Glomerular endothelial cell (primary cell): ENCODE measurements at places on chromosomes 16 and 17. TPM values are rescaled to one million over a fixed set of nuclear protein-coding genes. Genes with fewer than 3 reads are reported as not detected.

DNA sequence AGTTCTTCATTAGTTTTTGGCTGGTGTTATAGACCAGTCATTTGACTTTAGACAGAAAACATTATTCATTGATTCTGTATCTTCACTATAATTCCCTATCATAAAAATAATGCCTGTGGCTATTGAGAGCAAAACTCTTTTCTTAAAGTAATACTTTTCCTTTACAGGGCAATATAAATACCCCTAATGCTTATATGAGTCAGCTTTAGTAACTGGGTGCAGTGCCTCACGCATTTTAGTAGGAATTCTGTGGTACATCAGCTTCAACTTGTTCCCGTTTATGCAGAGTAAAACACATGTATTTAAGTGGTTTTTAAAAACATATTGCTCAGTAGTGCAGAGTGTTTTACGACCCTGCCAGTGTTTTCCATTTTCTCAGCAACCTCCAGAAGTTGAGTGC is 68.1 kb downstream of the SEC14L1 start:
- DNase-seq = no peak

DNA sequence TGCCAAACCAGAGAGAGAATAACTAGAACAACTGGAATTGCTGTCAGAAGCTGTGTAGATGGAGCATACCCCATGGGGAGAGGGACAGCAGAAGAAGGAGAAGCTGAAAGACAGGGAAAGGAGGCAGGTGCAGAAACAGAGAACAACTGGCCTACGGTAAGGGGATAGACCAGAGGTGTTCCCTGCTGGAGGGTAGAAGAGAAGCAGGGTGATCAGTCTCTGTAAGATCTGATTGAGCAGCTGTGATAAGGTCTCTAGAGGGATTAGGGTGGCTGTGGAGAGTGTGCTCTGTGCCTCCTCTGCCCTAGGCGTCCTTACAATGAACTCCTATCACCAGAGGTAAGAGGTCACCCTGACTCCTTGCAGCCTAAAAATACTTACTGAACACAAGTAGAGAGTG is 30.4 kb upstream of the HS3ST3B1 start:
- DNase-seq = no peak

DNA sequence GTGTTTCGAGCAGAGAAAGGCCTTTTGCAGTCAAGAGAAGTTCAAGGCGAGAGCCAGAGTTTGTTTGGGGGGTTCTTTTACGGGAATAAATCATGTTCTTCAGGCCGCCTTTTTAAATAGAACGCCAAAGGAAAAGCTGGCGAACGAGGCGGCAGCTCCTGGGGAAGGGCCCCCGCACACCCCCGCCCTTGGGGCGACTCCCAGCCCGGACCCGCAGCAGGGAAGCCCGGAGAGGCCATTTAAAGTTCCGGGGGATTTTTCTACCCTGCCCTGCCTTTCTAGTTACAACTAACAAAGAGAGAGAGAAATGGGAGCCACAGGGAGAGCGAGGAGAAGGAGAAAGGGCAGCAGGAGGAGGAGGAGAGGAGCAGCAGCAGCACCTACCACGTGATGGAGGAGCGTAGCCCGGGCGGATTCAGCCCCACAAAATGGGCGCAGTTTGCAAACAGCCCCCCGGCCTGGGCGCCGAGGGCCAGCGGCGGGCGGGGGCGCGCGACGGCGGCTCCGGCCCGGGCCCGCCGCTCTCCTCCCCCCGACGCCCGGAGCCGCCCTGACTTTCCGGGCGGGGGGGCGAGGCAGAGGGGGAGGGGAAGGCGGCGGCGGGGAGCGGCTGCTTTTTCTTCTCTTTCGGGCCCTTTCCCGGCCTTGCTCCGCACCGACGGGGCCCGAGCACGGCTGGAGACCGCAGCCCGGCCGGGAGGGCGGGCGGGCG is 634 bp downstream of the KANSL1 start:
- no peak for DNase-seq

GRCh38 chr16:66256919-66257318 is 109.6 kb upstream of the CDH5 start:
- DNase-seq = no peak

GRCh38 chr17:76585649-76586593 is at the start of gene ST6GALNAC2:
ST6GALNAC2 (minus strand) TSS chr17:76585860; CDS start chr17:76585808, 52 bp downstream.
- DNase-seq = no peak

DNA sequence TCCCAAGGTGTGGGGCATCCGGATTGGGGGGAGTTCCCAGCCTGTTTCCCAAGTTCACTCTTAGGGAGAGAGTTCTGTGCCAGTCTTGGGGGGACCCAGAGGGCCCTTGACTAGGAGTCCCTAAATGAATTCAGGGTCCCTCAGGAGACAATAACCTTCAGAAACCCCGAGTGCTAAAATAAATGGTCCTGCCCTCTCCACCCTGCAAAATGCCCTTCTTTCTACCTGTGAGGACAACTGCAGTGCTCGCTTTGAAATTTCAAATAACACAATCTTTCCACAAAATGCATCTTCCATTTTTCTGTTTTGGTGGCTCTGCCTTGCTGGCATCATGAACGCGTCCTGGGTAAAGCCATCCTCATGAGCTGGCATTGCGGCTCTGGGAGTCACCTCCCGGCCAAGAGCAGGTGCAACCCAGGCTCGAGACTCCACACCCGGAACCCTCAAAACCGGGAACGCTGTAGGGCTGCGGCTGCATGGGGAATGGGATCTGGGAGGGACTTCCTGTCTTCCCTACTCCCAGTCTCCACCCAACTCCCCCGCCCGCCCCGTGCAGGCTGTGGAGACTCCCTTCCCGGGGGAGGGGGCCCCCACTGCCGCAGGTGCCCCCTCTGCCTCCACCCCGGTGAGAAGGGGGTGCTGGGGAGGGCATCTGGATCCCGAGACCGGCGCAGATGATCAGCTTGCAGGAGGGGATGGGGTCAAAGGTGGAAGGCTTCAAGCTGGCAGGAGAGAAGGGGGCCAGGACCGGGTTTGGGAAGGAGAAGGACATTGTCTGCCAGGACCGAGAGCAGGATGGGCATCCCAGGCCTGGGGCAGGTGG is at the start of gene ZNF205:
Gene ZNF205, plus strand, starts transcription at position 529 of the 823 bp plus-strand sequence. CDS start 845 bp downstream, outside the sequence.
- no peak for DNase-seq

Gene PERCC1
- total RNA-seq = not detected in 2 replicates

Gene PRSS8
- total RNA-seq = 0.12 and 1.5 TPM in 2 replicates

DNA sequence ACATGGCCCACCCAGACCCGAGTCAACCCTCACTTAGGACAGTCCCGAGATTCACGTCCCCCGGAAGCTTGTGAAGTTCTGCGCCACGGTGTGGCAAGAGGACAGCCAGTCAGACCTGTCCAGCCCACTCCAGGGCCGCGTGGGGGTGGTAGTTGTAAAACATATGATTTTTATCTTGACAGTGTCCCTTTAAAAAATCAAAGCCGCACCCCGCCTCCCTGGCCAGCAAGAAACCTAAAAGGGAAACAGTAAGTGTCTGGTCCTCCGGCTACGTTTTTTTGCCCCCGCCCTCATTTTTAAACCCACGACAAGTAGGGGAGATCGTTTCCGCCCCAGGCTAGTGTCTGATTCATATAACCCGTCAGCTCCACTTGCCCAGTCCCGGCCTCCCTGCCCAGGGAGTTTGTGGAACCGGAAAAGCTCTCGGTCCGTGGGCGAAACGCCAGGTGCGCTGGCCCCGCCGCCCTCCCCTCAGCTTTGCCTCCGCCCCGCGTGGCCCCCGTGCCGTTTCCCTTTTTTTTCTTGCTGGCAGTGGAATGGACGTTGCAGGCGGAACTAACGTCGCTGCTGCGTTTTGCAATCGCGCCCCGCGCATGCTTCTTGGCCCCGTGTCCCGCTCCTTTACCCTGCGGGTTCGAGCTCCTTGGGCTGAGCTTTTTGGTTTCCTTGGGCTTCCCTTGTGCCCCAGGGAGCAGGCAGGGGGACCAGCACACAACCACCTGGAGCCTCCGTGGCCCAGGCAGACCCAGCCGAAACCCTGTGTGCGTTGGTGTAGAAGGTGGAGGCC is 13.3 kb upstream of the NUDT16L1 start:
- no peak for DNase-seq

DNA sequence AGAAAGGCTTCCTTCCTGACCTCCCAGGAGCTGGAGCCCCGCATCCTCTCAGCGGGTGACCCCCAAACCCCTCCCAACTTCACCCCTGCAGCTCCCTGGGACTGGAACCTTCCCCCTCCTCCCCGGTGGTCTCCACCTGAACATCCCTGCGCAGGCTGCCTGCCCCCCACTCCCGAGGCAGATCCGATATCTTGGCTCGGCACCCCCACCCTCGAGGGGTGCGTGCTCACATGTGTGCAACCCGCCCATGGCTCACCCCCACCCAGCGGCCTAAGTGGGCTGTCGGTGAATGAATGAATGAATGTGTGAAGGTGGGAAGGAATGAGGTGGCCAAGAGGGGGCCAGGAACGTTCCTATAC is 39.7 kb downstream of the SLC7A5 start:
- no peak for DNase-seq

DNA sequence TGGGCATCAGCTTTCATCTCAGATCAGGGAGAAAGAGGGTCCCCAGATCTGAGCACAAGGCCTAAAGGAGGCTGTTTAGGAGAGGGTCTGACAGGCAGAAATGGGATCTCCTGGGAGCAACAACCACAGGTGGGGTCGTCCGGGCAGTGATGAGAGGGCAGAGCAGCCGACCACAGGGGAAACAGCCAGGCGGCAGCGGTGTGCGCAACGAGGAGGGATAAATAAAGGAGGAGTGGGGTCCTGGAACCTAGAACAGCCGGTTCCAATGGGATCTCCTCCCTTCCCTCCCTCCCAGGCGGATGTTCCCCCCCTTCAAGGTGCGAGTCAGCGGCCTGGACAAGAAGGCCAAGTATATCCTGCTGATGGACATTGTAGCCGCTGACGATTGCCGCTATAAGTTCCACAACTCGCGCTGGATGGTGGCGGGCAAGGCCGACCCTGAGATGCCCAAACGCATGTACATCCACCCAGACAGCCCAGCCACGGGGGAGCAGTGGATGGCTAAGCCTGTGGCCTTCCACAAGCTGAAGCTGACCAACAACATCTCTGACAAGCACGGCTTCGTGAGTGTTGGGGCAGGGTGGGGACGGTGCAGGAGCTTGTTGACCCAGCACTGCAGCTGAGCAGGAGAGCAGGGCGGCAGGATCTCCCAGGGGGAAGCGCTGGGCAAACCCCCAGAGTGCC is 1.9 kb downstream of the TBX2 start:
- DNase-seq = no peak

DNA sequence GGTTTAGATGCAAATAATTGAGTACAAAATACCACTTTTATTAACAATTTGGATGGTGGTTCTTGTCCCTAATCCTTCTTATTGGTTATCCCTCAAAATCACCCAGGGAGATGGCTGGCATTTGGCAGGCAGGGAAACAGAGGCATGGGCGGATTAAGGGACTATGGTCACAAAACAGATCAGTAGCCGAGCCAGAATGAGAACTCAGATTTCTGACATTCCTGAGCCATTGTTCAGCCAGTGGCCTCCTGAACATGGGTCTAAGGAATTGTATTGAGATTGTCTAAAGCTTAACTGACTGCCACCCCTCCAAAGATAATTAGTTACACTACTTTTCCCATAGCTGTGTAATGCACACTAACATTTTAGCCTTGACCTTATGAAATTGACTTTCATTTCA is 88.4 kb downstream of the CHD9NB start:
- no peak for DNase-seq

- peak; percentile 54 for DNase-seq
Measured at GRCh38 chr16:58661199-58661830, 23.3 kb downstream of the SLC38A7 start.

GRCh38 chr17:17782523-17783115 is 54.2 kb downstream of the SREBF1 start:
- no peak for DNase-seq

GRCh38 chr16:73142053-73142854 is 94.3 kb upstream of the ZFHX3 start:
- no peak for DNase-seq

Gene CCL3
- total RNA-seq = not detected in 2 replicates

GRCh38 chr17:5558815-5559785 is 25.2 kb downstream of the NLRP1 start:
- no peak for DNase-seq

GRCh38 chr17:72588961-72589360 is 468.1 kb downstream of the SOX9 start:
- no peak for DNase-seq

Gene PITPNM3
- total RNA-seq = 0.15 and 0.82 TPM in 2 replicates

DNA sequence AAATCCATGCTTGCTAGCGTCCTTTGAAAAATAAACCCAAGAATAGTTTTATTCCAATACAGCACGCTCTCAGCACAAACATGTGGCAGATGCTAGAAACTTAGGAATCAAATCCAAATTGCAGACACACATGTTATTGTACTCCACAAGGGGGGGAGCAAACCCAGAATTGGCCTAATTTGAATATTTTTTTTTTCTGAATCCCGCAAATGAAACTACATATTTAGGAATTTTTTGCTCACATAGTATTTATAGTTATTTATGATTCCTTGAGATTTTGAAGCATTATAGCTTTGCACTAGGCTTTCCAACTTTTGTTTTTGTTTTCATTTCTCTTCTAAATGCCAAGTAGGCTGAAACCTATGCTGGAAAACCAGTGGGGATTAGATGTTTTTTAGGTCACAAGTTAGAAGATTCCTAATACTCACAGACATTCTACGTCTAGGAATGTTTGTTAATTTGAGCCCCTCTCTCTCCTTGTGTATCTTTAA is 59.3 kb upstream of the CDH11 start:
- DNase-seq = no peak
